ENCODE measurements at places on chromosomes 1 and 21. TPM values are rescaled to one million over a fixed set of nuclear protein-coding genes. Genes with fewer than 3 reads are reported as not detected.
A peak's percentile ranks its signal among the peaks of the same experiment; 100 is the strongest.

CD52 gene
- total RNA-seq, result not detected

MAP3K7CL gene
- total RNA-seq, result 1.2 TPM

DNA sequence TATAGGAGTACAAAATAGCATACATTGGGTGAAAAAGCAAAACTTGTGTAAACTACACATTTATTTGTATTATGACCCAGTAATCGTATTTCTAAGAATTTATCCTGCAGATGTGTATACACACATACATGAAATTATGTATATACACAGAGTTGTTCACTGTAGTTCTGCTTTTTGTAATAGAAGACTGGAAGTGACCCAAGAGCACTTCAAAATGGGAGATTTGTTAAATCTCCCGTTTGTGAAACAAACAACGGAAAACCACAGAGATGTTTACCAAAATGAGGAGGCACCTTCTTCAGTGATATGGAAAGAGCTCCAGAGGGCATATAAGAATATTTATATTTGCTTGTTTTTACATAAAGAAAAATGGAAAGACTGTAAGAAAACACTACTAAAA lies 18.0 kb upstream of the MNDA start:
- DNase-seq, result no peak

- DNase-seq, result no peak
These were observed 1.9 kb upstream of the COL6A1 start for GRCh38 chr21:45979651-45980050.

- DNase-seq, result no peak
These were observed 14.9 kb downstream of the PDIK1L start for GRCh38 chr1:26126321-26127084.

DNA sequence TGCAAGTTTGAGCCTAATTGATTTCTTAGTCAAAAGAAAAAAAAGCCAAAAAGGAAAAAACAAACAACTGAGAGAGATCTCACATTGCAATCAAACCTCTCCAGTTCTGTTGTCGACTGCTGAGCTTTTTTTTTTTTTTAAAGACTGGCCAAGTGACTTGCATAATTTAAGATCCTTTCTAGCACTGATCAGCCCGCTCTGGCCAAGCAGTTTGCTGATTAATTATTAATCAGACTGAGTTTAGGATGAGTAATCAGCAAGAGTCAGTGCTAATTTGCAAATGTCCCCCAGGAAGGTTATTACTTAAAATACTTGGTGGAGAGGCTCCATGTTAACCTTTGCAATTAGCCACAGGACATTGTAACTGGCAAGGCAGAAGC lies 39.3 kb downstream of the HMGB4 start:
- no peak for DNase-seq

DNA sequence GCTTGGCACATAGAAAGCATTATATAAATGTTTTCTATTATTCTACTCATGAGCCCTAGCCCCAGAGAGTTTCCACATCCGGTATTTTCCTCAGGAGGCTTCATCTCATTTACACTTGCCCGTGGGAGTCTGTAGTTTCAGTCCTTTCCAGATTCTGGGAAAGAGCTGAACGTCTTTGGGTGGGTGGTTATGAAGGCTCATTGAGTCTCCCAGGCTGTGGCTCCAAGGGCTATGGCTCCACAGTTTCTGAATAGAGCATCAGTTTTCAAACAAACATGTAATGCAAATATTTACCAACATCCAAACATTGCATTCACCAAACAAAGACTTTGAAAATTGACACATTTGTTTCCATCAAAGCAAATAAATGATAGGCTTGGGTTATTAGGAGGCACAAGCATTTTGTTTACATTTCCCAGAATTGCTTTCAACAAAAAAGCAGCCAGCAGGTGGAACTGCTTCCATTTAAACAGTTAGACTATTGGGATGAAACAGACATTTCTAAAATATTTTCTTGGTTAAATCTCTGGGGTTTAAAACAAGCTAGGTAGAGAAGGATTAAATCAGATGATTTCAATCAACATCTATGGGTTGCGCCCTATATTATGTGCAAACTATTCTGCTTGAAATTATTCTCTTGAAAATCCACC lies 1.3 kb upstream of the LEMD1 start:
- no peak for DNase-seq

- no peak for DNase-seq
These were observed 22.8 kb downstream of the SLC30A10 start for GRCh38 chr1:219905524-219905923.

DNA sequence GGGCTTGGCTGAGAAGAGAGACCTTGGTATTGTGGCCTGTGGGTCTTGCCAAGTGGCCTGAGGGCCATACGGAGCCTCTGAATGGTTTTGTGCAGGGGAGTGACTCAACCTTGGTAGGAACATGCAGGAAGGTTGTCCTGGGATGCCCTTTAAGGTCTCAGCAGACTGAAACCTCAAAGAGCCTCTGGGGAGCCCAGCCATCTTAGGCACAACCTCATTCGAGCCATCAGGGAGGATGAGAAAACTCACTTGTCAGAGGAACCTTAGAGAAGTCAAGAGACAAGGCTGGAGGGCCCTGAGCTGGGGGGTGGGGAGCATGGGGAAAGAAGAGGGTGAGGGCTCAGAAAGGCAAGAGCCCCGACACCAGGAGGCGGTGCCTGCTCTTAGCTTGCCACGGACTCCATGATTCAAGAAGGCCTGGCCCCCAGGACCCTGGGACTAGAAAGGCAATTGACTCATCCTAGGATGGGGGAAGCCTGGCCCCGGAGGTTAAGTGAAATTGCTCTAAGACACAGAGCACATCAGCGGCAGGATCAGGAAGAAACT lies 13.0 kb downstream of the IFI6 start:
- peak; percentile 56 for DNase-seq

GRCh38 chr1:224407571-224408293 lies 26.9 kb downstream of the WDR26 start:
- no peak for DNase-seq

DNA sequence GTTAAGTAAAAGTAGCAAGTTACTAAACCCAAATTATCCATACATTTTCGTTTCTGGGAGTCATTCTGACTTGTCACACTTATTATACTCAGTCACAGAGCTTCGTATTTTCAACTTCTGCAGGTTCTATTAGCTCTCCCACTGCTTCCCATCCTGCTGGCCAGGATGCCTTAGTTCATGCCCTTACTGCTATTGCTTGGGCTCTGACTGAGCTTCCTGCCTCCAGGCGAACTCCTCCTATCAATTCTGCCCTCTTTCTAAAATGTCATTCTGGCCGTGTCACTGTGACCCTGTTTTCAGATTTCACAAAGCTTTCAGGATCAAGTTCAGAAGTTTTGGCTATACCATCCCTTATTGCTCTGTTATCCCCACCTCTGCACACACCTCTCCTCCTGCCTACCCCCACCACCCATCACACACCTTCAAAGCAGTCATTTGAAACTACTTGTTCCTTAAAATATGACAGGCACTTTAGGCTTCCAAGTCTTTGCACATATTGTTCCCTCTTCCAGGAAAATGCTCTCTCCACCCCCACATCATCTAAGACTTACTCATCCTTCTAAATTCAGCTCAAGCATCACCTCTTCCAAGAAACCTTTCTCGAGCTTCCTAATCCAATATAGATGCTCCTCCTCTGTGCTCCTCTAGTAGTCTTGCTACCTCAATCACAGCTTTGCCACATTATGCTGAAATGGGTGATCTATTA lies 278.0 kb downstream of the BRINP2 start:
- no peak for DNase-seq

- no peak for DNase-seq
These were observed 216.9 kb upstream of the TMPRSS15 start for GRCh38 chr21:18620436-18620835.

Measured in GM23338 (cell line).